A549 treated with GW870086 at 1 μM for 4 hours (cell line): ENCODE measurements at places on chromosomes 4 and X. TPM values are rescaled to one million over a fixed set of nuclear protein-coding genes. Genes with fewer than 3 reads are reported as not detected.

Gene UGT2B28
- total RNA-seq, result not detected in 5 replicates

Gene SSX1
- not detected in 5 replicates for total RNA-seq

Gene OR13H1
- not detected in 5 replicates for total RNA-seq

Gene TENM3
- total RNA-seq, result 0.70 to 2.2 TPM (median 1.9 TPM) in 5 replicates

Gene NLRP2B
- total RNA-seq, result not detected in 5 replicates
